ENCODE measurements at places on chromosomes 12 and 14. TPM values are rescaled to one million over a fixed set of nuclear protein-coding genes. Genes with fewer than 3 reads are reported as not detected.

ERBB3 gene
- not detected for total RNA-seq

OR4N5 gene
- total RNA-seq = not detected

DNA sequence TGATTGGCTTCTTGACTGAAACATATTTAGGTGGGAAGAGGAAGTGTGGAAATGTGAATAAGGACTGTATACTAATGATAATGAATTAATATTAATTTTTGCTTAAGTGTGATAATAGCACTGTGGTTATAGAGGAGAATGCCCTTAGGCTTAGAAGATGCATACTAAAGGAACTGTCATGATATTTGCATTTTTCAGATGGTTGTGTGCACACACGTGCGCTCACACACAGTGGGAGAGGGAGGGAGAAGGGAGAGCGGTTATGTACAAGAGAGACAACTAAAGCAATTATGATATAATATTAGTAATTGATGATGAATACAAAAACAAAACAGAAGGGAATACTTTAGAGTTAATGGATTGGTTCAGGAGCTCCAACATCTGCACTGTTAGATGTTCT, 54.2 kb downstream of the RCOR1 start:
- no peak for DNase-seq

GRCh38 chr12:65182012-65182739, 12.8 kb downstream of the LEMD3 start:
- no peak for DNase-seq

DNA sequence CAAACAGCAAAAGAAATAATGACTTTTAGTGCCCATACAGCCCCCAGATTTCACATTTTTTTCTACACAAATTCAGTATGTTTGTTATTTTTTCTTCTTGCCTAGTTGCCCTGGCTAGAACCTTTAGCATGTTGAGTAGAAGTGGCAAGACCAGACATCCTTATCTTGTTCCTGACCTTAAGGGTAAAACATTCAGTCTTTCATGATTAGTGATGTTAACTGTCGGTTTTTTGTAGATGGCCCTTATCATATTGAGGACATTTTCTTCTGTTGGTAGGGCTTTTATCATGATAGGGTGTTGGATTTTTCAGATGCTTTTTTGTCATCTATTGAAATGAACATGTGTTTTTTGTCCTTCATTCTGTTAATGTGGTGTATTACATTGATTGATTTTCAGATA, 17.1 kb downstream of the IRAK3 start:
- no peak for DNase-seq

EPS8 gene
- 0.96 TPM for total RNA-seq

TAS2R20 gene
- 3.4 TPM for total RNA-seq

- peak; percentile 9 for DNase-seq
Measured at GRCh38 chr12:25960143-25960542, 1.7 kb downstream of the RASSF8 start.

GRCh38 chr14:52607061-52607460, 54.4 kb downstream of the GPR137C start:
- no peak for DNase-seq
